ENCODE measurements at places on chromosomes 5 and 9. TPM values are rescaled to one million over a fixed set of nuclear protein-coding genes. Genes with fewer than 3 reads are reported as not detected.

NSG2 gene
- not detected for total RNA-seq

DNA sequence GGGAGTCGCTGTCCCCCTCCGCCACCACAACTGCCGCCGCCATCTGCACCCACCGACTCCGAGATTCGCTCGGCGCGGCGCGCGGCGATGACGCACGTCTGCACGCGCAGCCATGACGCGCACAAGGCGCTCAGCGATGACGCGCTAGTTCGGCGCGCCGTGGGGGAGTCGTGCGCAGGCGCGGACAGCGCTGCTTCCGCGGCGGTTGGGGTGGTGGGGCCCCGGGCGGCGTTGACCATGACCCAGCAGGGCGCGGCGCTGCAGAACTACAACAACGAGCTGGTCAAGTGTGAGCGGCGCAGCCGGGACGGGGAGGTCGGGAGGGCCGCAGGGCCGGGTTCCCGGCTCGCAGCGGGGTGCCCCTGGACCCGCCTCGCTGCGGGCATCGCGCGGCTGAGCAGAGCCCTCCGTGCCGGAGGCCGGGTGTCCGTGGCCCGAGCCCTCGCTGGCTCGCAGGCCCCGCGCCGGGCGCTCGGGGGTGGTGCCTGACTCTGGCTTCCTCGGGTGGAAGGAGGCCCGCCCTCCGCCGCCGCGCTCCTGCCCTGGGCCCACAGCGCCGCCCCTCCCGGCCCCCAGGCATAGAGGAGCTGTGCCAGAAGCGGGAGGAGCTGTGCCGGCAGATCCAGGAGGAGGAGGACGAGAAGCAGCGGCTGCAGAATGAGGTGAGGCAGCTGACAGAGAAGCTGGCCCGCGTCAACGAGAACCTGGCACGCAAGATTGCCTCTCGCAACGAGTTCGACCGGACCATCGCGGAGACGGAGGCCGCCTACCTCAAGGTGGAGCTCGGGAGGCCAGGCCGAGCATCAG is at the start of the genes ANAPC2 and SSNA1:
TSS of gene ANAPC2 (minus strand) at position 71 of the 807 bp plus-strand sequence. CDS start at position 43, 28 bp downstream.
TSS of gene SSNA1 (plus strand) at position 187 of the 807 bp plus-strand sequence. CDS start at position 238, 51 bp downstream.
- peak; percentile 99 for DNase-seq

DNA sequence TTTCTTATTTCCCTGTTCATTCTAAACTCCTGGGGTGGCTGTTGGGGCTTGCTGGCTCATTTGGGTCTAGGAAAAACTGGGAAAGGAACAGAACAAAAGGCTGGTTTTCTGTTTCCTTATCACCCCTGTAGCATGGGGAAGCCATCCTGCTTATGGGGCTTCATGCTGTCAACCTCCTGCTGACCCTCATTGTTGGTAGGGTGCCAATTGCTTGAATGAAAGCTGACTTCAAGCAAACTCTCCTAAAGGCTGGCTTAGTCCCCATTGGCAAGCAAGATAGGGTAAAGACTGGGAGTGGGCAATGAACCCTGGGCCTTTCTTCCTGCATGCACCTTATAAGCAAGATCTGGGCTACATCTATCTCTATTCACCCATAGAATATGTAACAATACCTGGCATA is 511.6 kb downstream of the DMAC1 start:
- no peak for DNase-seq

DNA sequence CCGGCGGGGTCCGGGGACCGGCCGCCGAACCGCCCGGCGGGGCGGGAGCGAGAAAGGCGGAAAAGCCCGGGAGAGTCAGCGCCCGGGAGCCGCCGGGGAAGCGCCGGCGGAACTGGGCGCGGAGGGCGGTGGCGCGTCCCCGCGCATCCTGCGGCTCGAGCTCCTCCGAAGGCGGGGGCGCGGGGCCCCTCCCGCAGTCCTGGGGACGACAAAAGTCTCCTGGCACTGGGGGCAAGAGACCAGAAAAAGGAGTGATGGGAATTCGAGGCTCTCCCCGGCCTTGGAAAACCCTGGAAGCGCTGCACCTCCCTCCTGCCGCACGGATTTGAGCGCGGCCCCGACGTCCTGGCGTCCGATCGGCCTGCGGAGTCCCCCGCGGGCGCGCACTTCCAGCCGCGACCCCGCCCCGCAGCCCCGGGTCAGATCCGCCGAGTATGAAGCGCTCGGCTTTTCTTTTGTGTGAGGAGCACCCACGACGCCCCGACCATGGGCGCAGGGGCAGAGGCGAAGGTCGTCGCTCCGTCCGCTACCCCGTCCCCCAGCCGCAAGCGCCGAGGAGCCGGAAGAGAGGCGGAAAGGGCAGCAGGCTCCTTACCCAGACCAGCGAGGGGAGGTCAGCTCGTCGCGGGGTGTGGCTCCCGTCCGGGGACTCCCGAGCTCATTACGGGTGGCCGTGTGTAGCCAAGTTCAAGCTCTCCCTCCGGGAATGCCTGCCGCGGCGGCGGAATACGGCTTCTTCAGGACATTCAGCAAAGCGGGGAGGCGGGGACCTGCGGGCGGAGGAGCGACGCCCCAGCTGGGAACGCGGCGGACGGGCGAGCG is at the start of gene EPB41L4A:
TSS of gene EPB41L4A (minus strand) at position 114 of the 822 bp plus-strand sequence. CDS start 238 bp downstream, outside the sequence.
- DNase-seq: peak; percentile 35

FSD1L gene
- total RNA-seq: 10.2 TPM

DNA sequence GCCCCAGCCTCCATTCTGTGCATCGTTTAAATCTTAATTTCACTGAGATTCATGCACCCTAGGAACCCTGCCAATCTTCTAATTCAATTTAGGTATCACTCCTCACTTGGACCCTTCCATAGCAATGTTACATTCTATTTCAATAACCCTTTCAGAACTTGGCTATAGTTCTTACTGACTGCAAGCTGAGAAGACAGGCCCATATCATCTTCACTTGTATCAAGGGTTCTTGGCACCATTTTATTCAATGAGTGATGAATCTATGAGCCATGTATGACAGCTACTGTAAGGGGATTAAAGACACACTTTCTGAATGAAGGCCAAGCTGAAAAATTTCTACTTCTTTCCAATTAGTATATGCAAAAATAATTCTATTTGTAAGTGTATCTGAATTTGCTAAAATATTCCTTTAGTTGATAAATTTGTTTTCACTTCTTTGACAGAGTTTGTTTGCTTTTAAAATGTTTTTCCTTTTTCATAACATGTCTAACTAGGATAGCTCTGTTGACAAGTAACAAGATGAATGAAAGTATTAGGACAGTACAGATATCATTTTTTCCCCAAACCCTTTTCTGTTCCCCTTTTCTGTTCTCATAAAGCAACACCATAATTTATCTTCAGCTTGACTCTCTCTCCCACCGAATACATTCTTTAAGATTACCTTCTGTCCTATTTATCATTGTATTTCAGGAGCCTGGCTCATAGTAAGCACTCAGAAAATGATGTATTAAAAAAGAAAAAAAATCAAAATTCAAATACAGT is 9.6 kb downstream of the ITGA2 start:
- no peak for DNase-seq

DNA sequence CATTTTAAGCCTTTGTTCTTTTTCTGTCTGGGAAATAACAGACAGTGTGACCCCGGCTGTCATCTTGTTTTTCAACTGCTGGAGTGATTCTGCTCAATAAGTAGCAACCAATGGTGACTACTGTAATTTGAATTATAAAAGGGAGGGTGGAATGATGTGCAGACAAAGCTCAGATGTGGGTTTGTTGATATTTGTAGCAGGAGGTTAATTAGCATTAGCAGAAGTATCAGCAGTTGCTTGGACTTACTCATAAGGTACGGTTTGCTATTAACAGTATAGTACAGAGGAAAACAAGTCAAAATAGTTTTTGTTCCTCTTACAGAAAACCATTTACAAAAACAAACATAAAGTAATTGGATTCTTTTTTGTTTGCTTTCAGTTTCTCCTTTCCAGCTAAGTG is 140.4 kb downstream of the TUSC1 start:
- no peak for DNase-seq

- DNase-seq: no peak
Measured at GRCh38 chr5:132387640-132388117, 18.2 kb downstream of the SLC22A5 start.

Measured in activated B cell treated with CpG ODN at 0.5 μM for 24 hours (primary cell).